Stimulated activated naive B cell treated with anti-CD40 and anti-IgM and Interleukin-4, amounts not matched to agents 10 μg/mL and 1 μg/mL and 100 μg/mL, for 72 hours (primary cell): ENCODE measurements at places on chromosomes 16 and 17.

DNA sequence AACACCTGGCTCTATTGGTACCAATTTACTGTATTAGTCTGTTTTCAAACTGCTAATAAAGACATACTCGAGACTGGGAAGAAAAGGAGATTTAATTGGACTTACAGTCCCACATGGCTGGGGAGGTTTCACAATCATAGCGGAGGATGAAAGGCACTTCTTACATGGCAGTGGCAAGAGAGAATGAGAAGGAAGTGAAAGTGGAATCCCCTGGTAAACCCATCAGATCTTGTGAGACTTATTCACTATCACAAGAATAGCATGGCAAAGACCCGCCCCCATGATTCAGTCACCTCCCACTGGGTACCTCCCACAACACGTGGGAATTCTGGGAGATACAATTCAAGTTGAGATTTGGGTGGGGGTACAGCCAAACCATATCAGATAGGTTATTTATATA lies 22.6 kb upstream of the GOSR1 start:
- H3K27ac ChIP-seq = no peak overlapping the region
- no peaks in the 10 kb centered on the region for H3K27me3 ChIP-seq
- H3K36me3 ChIP-seq = peaks cover 43% of the 10 kb centered on the region
- H3K4me1 ChIP-seq = peaks cover 10% of the 10 kb centered on the region
- DNase-seq = no peak
- H3K4me3 ChIP-seq = no peak overlapping the region

DNA sequence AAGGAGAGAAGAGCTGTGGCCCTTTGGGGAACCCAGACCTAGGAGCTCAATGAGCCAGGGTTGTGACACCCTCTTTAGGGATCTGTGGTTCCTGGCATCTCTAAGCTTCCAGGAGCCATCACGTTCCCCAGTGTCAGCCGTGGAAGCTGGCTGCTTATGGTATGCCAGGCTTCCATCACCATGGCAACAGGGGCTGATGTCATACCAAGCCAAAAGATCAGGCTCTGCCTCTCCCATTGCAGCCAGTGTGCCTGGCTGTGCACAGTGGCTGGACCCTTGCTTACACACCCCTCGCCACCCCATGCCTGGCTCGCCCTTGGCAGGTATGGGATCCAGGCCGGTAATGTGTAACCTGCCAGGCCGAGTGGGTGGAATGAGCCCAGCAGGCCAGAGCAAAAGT lies 91.1 kb downstream of the SSH2 start:
- no peak overlapping the region for H3K27ac ChIP-seq
- peaks cover 7% of the 10 kb centered on the region for H3K4me1 ChIP-seq
- DNase-seq = no peak
- no peak overlapping the region for H3K4me3 ChIP-seq

DNA sequence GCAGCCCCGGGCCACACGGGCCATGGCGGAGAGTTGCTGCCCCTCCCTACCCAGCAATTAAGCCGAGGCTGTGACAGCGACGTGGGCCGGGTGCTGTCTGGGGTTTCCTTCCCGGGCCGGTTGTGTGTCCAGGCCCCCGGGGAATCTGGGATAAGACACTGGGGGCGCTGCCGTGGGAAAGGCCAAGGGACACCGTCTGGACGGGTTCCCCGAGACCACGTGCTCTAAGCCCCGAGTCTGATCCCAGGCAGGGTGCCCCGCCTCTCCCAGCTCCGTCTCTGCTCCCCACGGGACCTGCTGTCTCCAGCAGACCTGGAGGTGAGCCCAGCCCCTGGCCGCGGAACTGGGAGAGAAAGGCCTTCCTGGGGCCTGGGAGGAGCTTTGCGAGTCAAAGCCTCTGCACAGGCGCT lies 92.2 kb downstream of the IRX3 start:
- peaks cover 2% of the 10 kb centered on the region for H3K4me1 ChIP-seq
- H3K4me3 ChIP-seq = no peak overlapping the region
- no peaks in the 10 kb centered on the region for H3K36me3 ChIP-seq
- DNase-seq = no peak

DNA sequence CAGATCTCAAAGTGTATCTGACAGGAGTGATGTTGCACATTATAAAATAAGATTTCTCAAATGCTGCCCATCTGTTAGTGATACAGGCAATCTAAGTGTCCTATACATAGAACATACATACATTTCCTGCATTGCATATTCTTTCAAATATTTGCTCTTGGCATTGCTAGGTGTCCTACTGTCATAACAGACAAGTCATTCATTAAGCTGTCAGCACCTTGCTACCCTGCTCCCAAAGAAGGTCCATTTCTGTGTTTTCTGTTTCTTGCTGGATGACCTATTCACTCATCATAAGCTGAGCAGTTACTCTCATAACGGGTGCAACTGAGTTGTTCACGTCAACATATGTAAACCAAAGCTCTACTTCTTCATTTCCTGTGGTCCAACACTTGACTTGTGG lies 719.0 kb downstream of the KCNJ2 start:
- H3K27me3 ChIP-seq = no peaks in the 10 kb centered on the region
- no peak overlapping the region for H3K4me3 ChIP-seq
- no peak overlapping the region for H3K27ac ChIP-seq
- DNase-seq = no peak
- no peaks in the 10 kb centered on the region for H3K4me1 ChIP-seq

- H3K27me3 ChIP-seq = peaks cover 33% of the 10 kb centered on the region
- peaks cover 12% of the 10 kb centered on the region for H3K4me1 ChIP-seq
- no peak for DNase-seq
- H3K36me3 ChIP-seq = peaks cover 11% of the 10 kb centered on the region
- H3K27ac ChIP-seq = no peak overlapping the region
- H3K4me3 ChIP-seq = no peak overlapping the region
Measured at GRCh38 chr16:87474566-87474996, 18.2 kb downstream of the ZCCHC14 start.

DNA sequence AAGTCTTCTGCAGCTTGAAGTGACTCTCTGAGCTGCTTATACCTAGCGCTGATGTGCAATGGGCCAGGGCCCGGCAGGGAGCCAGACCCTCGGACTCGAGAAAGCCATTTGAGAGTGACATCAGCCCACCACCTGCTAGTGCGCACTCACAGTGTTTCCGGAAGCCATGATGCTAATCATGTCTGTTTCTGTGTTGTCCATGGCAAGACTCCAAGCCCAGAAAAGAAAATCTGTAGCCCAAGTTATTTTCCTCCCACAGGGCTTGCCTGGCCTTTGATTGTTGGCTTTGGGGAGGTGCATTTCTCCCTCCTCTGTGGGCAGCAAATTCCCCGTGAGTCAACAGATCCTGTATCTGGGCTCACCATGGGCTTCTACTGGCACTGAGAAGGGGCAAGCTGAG lies 1.8 kb upstream of the CDRT4 start:
- H3K4me1 ChIP-seq = no peaks in the 10 kb centered on the region
- H3K36me3 ChIP-seq = peaks cover 7% of the 10 kb centered on the region
- no peak overlapping the region for H3K27ac ChIP-seq
- DNase-seq = no peak
- no peaks in the 10 kb centered on the region for H3K27me3 ChIP-seq
- H3K4me3 ChIP-seq = no peak overlapping the region

- no peak for DNase-seq
- no peaks in the 10 kb centered on the region for H3K4me1 ChIP-seq
Measured at GRCh38 chr17:34076743-34077631, 178.1 kb upstream of the CCL2 start.

- no peak for DNase-seq
- no peak overlapping the region for H3K27ac ChIP-seq
- no peak overlapping the region for H3K4me3 ChIP-seq
- peaks cover 10% of the 10 kb centered on the region for H3K27me3 ChIP-seq
- no peaks in the 10 kb centered on the region for H3K4me1 ChIP-seq
Measured at GRCh38 chr16:9279291-9280068, 188.0 kb downstream of the HAPSTR1 start.

GRCh38 chr16:51048544-51048943 lies 102.5 kb downstream of the SALL1 start:
- H3K4me1 ChIP-seq = no peaks in the 10 kb centered on the region
- H3K27ac ChIP-seq = no peak overlapping the region
- no peak for DNase-seq
- no peaks in the 10 kb centered on the region for H3K36me3 ChIP-seq
- no peak overlapping the region for H3K4me3 ChIP-seq
- H3K27me3 ChIP-seq = peaks cover 5% of the 10 kb centered on the region
